ENCODE measurements at places on chromosomes 6 and 20.
A peak's percentile ranks its signal among the peaks of the same experiment; 100 is the strongest.

DNA sequence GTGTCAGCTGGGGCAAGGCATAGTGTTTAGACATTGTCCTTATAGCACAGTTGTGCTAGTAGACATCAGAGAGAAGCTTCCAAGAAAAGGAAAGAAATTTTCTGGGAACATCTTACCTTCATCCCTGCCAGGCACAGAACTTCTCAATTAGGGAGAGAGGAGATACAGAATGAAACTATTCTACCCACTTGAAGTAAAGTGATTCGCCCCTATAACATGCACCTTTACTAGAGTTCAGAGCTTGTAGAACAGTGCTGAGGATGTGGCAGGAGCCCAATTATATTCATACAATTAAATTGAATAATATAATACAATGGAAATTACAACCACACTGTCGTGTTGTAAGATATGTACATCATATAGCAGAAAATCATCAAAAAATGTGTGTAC, 1063.9 kb upstream of the CITED2 start:
- DNase-seq, result no peak

- DNase-seq, result no peak
Measured at GRCh38 chr6:150327117-150327774, 41.6 kb upstream of the IYD start.

- DNase-seq, result no peak
Measured at GRCh38 chr6:133236932-133237331, 4.2 kb upstream of the EYA4 start.

GRCh38 chr6:1695546-1696462, 86.1 kb downstream of the FOXC1 start:
- no peak for DNase-seq

GRCh38 chr20:35478804-35479472, 23.5 kb downstream of the CEP250 start:
- peak; percentile 85 for DNase-seq

DNA sequence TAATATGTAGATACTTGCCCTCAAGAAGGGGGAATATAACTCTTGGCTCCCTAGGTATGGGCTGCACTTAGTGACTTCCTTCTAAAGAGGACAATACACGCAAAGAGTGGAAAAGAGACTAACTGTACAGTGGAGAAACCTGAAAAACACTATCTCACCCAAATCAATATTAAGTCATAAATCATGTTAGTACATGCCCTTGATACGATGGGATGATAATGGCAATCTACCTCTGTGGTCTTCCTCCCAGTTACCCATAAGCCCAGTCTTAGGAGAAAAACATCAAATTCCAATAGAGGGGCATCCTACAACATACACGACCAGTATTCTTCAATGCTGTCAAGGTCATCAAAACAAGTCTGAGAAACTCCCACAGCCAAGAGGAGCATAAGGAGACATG, 1.3 kb downstream of the TRIM26 start:
- no peak for DNase-seq

DNA sequence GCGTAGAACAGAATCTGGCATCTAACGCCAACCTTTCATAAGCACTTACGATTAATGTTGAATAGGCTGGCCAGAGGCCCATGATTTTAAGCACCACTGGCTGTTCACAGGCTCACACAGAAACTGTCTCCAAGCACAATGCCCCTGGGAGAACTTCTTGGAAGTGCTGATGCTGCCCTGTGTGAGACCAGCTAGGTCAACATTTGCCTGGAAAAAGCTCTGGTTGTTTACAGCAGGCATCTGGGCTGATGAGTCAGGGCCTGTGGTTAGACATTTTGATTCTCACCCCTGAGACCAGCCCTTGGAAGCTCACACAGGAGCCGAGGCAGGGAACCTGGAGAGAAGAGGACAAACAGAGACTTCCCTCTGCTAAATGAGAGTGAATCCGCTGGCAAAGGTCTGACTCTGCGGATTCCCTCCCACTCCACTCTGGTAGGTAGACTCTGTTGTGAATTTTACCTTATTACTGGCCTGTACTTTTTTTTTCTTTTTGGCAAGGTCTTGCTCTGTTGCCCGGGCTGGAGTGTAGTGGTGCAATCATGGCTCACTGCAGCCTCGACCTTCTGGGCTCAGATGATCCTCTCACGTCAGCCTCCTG, 6.8 kb upstream of the SULF2 start:
- peak; percentile 84 for DNase-seq

DNA sequence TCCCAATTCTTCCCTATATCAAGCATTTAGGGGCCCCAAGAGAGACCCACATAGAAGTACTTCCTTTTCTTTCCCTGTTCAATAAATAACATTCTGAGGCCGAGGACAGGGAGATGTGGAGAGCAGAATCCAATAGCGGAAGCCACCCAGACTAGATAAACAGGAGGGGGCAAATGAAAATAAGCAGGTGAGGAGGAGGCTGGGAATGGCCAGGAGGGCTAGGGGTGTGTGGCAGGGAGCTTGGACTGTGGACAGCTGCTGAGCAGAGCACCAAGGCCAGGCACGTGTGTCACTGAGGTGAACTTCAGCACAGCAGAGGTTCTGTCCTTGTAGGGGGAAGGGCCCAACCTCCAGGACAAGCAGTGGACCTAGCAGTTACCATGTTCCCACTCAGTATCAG, 339.2 kb downstream of the FOXA2 start:
- no peak for DNase-seq

DNA sequence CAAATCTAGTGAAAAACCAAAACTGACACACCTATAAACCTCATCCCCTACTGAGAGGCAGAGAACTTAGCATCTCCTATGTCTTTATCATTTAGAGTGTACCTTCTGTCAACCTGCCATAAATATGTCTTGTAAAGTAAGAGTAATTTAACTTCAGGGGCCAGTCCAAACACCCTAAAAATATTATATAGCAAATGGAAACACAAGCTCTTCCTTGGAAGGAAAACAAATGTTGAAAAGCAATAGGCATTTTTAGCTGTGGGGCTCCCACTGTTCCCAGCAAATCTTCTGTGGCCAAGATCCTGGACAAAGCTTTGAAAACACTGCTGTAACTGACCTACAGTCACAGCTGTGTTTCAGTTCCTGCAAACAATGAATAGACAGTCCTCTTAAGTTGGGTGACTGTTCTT, 140.0 kb upstream of the RNF217 start:
- no peak for DNase-seq

- no peak for DNase-seq
Measured at GRCh38 chr20:48706710-48707365, 121.0 kb downstream of the PREX1 start.

- no peak for DNase-seq
Measured at GRCh38 chr6:129686941-129687627, 22.9 kb downstream of the ARHGAP18 start.

GRCh38 chr6:72890233-72890632, 268.4 kb downstream of the KCNQ5 start:
- DNase-seq, result no peak

- no peak for DNase-seq
Measured at GRCh38 chr6:43622541-43622940, 6.5 kb downstream of the GTPBP2 start.

DNA sequence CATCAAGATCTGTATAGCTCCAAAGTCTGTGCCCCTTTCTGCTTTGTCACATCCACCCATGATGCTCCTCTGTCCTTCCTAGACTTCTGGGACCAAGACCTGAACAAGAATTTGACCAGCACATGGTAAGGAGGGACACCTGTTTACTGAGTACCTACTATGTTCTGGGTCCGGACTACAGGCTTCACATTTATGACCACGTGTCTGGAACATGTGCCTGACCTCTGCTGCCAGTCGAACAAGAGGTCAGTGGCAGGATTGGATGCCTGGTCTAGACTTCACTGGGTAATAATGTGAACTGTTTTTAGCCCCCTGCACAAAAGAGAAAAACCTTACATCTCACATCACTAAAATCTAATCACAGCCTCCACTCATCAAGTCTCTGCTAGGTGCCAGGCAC, 7.3 kb upstream of the PDYN start:
- no peak for DNase-seq

DNA sequence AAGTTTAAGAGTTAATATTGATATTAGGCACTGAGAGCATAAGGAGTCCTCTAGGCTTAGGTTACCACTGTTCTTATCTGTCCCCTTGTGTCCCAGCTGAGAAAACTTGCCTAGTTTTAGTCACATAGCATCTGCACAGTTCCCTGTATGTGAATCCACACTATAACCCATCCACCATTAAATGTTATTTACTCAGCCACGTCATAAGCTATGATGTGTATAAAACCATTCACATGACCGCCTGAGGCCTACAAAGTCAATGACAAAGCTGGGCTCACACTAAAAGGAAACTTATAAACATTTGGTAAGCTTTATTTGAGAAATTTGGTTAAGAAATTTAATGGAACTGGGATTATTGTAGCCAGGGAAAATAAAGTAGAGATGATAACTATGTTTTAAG, 59.2 kb upstream of the TFAP2D start:
- no peak for DNase-seq

- no peak for DNase-seq
Measured at GRCh38 chr6:155521719-155522118, 66.1 kb upstream of the NOX3 start.

- no peak for DNase-seq
Measured at GRCh38 chr6:21828704-21829103, 235.2 kb downstream of the SOX4 start.

DNA sequence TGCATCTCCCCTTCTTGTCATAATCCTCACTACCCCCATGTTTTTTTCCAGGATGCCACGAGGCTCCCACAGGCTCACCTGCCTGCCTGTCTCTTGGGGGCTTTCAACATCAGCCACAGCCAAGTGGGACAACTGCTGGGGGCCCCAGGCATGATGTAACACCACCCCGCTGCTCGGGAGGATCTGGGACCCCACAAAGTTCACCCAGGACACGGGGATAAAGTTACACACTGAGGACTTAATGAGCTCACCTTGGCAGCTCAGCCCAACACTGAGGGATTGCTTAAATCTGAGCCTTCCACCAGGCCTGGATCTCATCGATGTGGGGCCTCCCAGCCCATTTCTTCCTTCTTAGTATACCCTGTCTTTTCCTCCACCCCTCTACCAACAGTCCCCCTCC, 56.4 kb upstream of the NNAT start:
- no peak for DNase-seq

DNA sequence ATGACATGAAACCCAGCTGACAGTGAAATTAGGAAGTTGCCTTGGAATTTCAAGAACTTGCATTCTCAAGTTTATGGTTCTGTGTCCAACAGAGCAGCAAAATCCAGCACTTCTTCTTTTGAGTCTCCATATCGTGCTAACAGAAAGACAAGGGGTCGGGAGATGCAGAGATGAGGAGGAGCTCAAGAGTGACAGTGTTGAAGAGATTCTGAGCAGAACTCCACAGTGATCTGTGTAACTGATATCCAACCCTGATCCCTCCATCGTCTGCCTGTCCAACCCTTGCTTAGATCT, 21.2 kb upstream of the BTN1A1 start:
- no peak for DNase-seq

- no peak for DNase-seq
Measured at GRCh38 chr6:125836466-125836865, 45.7 kb downstream of the NCOA7 start.

GRCh38 chr20:63618291-63618980, 8.5 kb downstream of the GMEB2 start:
- DNase-seq, result no peak

GRCh38 chr6:25219917-25220278, 59.3 kb upstream of the CARMIL1 start:
- DNase-seq, result no peak

DNA sequence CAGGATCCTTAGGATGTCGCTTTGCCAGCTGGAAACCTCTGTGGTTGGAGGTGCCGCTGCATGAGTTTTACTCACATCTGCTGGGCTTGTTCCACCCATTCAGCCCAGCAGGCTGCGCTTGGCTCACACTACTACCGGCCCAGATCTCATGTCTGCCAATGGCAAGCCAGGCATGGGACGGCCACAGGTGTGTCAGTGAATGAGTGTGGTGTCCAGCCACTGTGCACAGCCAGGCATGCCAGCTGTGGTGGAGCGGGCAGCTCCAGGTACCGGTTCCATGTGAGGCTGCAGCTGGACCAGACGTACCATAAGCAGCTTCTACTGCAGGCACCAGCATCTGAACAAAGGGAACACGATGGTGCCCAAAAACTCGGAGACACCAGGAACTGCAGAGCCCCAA, 33.1 kb upstream of the ASF1A start:
- DNase-seq, result peak; percentile 59

DNA sequence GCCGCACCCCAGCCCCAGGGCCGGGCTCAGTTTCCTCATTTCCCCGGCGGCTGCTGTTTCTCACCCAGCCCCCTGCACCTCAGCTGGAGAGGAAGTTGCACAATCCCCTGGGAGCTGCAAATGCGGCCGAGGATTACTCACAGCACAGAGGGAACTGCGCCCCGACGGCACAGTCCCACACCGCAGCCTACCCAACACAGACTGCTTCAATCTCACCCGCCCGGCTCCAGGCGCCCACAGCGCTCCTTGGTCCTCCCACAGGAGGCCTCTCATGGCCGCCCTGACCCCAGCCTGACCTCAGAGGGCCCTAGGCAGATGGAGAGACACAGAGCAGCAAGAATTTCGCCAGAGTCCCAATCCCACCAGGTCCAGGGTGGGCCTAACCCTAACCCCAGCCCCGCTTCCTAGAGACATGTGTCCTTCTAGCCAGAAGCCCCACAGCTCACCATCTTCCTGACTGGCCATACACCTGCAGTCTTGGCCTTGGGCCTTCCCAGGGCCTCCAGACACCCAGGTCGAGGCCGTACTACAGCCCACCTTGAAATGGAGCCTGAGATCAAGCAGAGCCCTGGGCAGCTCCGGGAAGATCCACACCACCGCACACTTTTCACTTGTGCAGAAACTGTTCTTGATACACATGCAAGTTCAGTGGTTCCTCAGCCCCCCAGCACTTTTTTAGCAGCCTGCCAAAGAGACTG, 11.7 kb downstream of the TFEB start:
- DNase-seq, result peak; percentile 74

DNA sequence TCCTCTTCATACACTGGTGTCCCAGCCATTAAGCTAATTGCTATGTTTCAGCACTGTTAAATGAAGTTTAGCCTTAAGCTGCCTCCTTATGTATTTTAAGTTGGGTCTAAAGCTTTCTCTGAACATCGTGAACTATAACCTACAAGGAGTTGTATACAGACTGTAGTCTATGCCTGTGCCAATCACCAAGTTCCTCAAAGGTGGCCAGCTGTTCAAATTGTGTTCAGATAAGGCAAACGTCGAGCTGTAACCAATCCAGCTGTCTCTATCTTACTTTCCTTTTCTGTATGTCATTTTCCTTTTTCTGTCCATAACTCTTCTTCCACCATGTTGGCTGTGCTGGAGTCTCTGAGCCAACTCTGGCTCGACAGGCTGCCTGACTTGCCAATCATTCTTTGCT, 199.6 kb downstream of the OGFRL1 start:
- DNase-seq, result no peak

GRCh38 chr6:2191390-2191740, 54.0 kb downstream of the GMDS start:
- DNase-seq, result no peak

- no peak for DNase-seq
Measured at GRCh38 chr20:24681634-24682495, 212.4 kb downstream of the SYNDIG1 start.
